ENCODE measurements at places on chromosomes 5 and 9.

DNA sequence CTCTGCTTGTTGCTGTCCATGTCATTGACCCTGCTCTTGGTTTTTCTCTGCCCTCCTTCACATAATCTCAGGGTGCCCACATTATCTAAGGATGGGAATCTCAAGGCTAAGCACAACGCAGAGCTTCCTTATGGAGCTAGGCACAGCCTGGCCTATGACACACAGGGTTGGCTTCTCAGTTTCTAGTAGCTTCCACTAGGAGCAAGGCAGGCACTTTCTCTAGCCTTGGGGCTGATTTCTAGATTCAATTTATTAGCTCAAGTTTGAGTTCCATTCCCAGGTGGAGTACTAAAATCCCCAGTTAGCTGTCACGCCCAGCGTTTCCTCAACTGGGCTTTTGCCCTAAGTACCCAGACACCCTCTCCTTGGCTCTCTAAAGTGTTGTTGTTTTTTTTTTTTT lies 12.4 kb downstream of the IL4 start:
- DNase-seq = no peak

DNA sequence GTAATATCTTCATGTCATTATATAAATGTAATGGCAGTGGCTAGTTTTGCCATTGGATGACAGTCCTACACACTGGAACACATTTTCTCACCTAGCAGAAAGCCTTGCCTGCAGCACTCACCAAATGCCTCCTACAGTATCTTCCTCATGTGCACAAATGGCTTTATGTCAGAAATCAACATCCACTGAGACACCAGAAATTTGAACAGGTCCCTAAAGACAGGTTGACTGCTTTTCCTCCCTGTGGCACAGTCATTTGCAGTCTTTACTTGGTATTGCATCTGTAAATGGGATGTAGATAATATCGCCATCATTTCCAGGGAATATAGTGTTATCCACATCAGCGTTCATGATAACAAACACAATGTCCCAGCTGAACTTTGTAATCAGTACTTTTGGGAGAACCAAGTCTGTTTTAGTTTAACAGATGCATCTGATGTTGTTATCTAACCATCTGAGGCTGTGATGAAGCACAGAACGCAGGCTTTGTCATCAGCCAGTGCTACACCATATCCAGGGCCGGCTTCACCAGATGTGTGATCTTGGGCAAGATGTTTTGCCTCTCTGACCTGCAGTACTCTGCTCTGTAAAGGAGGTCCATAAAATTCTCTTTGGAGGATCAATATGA lies 83.9 kb upstream of the TAS2R1 start:
- no peak for DNase-seq

- no peak for DNase-seq
Measured at GRCh38 chr5:9781275-9781674, 151.1 kb upstream of the TAS2R1 start.

- DNase-seq = no peak
Measured at GRCh38 chr5:78757269-78758053, 108.9 kb upstream of the LHFPL2 start.

DNA sequence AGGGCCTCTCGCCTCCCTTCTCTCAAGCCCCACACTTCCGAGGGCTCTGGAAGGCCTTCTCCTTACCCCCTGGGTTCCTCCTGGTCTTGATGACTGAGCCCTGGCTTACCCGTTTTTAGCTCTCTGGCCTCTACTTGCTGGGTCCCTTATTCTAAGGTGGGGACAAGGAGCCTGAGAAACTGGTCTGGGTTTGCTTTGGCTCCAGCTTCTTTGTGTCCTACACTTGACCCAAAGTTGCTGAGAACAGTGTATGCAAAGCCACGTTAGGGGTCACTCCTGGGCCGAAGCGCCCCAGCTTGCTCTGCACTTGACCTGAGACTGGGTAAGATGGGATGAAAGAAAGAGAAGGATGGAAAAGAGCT lies 788 bp downstream of the ZNF346 start:
- DNase-seq = no peak

DNA sequence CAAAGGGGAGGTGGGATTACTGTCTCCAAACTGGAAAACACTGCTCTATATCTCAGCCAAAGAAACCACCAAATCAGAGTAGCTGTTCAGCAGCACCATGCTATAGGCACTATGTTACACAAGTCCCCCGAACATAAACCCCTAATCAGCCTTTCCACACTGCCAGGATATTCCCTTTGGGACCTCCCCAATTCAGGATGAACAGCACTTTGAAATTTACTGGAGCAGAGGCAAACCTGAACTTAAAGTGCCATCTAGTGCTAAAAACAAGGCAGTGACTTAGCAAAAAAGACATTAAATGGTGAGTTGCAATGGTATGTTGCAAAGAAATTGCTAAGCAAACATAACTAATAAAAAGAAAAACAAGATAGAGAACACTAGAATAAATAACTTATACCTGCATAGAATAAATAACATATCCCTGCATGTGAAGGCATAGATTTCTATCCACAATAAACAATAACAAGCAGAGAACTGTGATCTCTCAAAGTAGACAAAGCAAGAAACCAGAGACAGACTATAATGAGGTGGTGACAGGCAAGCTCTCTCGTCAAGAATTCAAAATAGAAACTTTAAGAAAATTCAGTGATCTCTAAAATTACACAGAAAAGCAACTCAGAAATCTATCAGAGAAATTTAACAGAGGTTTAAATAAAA lies 584.4 kb upstream of the ACO1 start:
- DNase-seq = peak; percentile 4

DNA sequence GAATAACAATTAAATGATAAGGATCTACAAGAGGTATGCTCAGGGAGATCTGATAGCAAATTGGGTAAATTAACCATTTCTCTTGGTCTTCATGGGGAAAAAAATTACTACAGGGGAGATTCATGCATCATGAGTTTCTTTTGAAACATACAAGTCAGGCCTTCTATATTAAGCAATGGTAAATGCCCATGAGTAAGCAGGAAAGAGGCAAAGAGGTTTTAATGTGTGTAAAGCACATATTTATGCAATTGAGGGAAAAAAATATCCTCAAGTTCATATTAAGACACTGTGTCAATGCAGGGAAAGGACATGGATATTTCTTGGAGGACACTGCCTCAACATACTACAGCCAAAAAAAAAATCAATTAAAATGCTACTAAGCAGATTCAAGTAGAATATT lies 73.4 kb upstream of the NR4A3 start:
- no peak for DNase-seq

DNA sequence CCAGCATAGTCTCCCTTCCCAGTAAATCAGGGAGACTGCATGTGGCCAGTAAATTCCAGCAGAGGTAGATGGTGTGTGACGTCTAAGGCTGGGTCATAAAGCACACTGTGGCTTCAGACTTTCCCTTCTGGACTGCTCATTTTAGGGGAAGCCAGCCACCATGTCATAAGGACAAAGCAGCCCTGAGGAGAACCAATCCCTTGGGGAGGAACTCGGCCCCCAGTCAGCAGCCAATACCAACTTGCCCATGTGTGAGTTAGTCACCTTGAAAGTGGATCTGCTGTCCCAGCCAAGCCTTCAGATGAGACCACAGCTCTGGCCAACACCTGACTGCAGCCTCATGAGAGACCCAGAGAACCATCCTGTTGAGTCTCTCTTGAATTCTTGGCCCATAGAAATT lies 14.7 kb upstream of the NINJ1 start:
- DNase-seq = no peak

GRCh38 chr5:137500615-137501225 lies 1.6 kb upstream of the SPOCK1 start:
- DNase-seq = no peak

DNA sequence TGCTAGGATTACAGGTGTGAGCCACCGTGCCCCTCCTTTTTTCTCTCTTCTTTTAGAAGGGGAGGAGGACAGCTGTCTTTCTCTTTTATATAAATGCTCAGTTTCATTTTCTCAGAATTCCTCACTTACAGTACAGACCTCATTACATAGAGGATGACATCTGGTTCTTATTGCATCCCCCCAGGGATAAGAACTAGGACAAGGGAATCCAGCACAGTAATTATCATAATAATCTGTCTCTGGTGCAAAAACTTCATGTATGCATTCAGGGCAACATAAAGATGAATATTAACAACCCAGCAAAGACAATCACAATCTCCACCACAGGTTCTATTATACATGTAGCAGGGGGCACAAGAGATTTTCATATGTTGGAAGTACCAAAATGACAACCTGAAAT lies 5.1 kb downstream of the SPZ1 start:
- no peak for DNase-seq

GRCh38 chr5:167936022-167936421 lies 355.4 kb upstream of the WWC1 start:
- no peak for DNase-seq

- DNase-seq = no peak
Measured at GRCh38 chr9:8760000-8760767, 960.6 kb upstream of the DMAC1 start.

Data from bone marrow (tissue), 2 donors.